GM12892 (cell line): ENCODE measurements at places on chromosomes 5 and 9.

GRCh38 chr5:38208782-38209378 is 49.5 kb upstream of the EGFLAM start:
- no peak for DNase-seq

DNA sequence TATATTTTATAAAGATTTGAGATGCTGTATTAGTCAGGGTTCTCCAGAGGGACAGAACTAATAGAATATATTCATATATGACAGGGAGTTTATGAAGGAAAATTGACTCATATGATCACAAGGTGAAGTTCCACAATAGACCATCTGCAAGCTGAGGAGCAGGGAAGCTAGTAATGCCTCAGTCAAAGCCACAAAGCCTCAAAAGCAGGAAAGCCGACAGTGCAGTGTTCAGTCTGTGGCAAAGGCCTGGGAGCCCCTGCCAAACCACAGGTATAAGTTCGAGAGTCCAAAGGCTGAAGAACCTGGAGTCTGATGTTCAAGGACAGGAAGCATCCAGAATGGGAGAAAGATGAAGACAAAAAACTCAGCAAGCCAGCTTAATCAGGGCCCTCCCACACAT is 382.2 kb downstream of the LRRC70 start:
- no peak for DNase-seq

DNA sequence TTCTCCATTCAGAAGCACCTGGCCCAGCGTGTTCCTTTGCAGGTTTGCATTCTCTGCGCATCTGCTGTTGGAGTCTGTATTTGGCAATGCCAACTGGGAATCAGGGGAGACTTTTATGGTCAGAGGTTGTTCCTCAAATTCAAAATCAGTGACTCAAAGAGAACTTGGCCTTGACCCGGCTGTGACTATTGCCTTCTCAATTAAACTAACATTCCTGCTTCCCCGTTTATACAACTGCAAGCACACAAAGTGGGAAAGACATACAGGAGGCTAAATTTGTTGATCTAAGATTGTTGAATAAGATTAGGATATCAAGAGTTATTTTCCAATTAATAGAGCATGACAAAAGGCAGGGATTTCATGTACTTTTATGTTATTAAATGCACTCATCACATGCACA is 402.4 kb upstream of the IRX2 start:
- DNase-seq = no peak

DNA sequence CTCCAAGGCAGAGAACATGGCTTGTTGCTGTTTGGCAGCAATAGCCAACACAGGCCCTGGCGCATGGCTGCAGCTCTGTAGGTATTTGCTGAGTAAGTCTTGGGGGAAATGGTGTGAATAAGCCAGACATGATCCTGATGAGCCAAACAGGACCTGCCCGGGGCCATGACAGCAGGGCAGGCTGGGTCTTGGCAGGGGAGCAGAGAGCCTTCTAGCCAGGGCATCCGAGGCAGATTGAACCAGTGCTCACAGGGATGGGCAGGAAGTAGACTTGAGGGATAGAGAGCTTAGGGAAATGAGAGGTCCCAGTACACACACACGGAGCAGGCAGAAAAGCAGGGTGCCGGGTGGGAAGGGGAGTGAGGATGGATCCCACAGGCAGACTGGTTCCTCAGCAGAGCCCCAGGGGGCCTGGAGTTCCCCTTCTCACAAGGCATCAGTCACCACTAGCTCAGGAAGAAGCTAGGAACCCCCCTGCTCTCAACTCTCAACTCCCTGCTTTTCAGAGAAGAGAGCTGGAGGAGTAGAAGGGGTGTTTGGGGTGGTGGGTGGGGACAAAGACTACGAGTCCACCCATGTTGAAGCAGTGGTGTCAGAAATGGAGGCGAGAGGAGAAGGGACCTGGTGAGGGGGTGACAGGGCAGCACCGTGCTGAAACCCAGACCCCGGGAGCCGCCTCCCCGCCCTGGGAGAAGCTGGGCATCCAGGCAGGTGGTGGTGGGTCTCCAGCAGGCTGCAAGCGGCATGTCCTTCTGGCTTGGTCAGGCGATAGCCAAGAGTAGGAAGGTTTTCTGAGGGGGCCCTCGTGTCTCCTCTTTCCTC is 111.1 kb downstream of the RGS3 start:
- no peak for DNase-seq

GRCh38 chr5:109700516-109701153 is 10.9 kb downstream of the MAN2A1 start:
- no peak for DNase-seq
